ENCODE measurements at places on chromosomes 2 and 18.

DNA sequence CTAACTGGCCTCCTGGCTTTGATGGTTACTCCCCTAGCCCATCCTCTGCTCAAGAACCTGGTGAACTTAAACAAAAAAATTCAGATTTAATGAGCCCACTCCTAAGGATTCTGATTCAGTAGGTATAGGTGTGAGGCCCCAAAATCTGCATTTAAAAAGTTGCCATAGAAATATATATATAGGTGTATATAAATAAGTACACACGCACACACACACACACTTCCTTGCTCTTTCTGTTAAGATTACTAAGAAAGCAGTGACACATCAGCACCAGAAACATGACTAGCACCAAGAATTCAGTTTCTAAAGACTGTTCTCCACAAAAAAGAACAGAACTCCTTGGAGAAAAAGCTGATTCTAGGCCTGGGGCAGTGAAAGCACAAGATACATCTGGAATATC is 17.8 kb downstream of the EML6 start:
- no peak for DNase-seq

DNA sequence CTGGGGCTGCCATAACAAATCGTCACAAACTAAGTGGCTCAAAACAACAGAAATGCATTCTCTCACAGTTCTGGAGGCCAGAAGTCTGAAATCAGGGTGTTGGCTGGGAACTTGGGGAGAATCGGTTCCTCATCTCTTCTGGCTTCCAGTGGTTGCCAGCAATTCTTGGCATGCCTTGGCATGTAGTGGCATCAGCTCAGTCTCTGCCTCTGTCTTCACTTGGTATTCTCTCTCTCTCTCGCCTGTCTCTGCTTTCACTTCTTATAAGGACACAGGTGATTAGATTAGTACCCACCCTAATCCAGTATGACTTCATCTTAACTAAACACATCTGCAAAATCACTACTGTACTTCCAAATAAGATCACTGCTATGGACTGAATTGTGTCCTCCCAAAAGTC is 695.4 kb upstream of the ID2 start:
- no peak for DNase-seq

DNA sequence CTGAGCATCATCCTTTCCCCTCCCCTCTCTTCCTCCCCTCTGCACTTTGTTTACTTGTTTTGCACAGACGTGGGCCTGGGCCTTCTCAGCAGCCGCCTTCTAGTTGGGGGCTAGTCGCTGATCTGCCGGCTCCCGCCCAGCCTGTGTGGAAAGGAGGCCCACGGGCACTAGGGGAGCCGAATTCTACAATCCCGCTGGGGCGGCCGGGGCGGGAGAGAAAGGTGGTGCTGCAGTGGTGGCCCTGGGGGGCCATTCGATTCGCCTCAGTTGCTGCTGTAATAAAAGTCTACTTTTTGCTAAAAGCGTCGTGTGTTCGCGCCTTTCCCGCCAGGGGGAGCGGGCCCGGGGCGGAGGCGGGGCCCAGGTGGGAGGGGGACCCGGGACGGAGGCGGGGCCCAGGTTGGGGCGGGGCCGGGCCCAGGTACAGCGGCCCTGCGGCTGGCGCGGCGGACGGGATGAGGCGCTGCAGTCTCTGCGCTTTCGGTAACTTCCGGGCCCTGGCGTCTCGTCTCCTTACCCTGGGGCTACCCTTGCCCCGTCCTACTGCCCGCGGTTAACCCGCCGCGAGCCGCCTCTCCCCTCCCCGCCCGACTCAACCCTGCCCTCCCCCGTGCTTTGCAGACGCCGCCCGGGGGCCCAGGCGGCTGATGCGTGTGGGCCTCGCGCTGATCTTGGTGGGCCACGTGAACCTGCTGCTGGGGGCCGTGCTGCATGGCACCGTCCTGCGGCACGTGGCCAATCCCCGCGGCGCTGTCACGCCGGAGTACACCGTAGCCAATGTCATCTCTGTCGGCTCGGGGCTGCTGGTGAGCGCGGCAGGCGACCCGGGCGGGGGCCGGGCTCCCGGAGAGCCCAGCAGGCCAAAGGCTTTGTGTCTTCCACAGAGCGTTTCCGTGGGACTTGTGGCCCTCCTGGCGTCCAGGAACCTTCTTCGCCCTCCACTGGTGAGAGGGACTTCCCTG is at the start of gene KRTCAP3:
TSS of gene KRTCAP3 (plus strand) at position 424 of the 962 bp plus-strand sequence. CDS start at position 456, 32 bp downstream.
- DNase-seq = no peak

DNA sequence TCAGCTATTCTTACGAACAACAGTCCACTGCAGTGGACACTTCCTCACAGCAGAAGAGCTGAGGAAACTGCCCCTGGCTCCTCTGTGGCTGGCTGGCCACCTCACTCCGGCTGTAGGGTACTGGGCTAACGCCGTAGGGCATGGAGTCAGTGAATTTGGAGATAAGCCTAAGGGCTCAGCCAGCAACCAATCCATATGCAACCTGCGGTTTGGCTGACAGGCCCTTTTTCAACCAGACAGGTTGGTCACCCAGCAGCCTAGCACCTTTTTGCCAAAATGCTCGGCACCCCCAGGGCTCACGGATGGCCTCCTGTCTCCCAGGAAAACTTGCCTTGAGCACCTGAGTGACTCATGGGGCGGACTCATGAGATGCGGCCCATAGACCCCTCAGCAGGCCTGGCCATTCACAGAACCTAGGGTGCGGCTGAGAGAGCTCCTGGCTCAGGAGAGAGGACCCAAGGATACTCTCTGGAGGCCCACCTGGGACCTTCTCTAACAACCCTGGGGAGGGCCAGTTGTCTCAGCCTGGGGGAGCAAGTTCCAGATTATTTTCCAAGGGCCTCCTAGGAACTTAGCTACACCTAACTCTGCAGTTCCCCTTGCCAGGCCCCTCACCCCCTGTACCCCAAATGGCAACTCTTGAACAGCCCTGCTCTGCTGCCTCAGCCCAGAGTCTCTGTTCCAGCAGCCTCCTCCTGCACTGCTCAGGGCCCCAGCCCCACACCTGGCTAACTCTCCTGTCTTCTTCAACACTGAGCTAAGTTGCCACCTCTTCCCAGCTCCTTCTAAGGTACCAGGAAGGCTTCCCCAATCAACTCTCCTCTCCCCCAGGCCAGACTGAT is 252.1 kb downstream of the CYP26B1 start:
- DNase-seq = no peak

DNA sequence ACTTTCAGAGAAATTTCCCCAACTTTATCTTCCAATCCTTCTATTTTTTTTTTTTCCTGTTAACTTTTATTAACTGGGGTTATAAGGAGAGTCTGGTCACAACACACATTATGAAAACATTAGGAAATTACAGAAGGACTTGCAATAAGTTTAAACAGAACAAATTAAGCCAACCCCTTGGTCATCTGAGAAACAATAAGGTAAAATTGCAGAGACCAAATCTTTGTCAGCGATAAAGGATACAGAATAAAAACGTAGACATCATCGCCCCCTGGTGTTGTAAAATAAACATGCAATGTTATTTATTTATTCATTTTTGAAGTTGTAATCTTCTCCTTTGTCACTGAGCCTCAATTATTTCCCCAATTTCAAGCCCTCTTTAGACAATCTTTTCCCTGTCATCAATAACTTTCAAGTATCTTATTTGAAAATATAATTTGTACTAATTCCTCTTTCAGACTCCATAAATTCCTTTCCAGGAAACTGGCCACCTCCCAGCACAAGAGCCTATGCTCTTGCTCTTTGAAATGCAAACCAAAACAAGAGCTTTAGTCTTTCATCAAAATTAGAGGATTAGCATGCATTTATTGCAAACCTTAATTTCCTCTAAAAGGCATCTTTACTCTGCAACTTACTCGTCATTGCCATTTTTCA is 19.5 kb downstream of the G6PC2 start:
- no peak for DNase-seq

- DNase-seq = no peak
These were observed 1494.6 kb upstream of the DDX18 start for GRCh38 chr2:116319935-116320334.

- peak; percentile 65 for DNase-seq
These were observed 164.4 kb downstream of the TNS1 start for GRCh38 chr2:217838409-217838831.
